Umbilical cord (tissue), 2 donors: ENCODE measurements at places on chromosomes 3 and 15. TPM values are rescaled to one million over a fixed set of nuclear protein-coding genes. Genes with fewer than 3 reads are reported as not detected.
A peak's percentile ranks its signal among the peaks of the same experiment; 100 is the strongest.

GRCh38 chr3:141236361-141236760 lies 4.7 kb downstream of the PXYLP1 start:
- DNase-seq, result no peak

GRCh38 chr3:32886911-32887310 lies 64.5 kb upstream of the CCR4 start:
- no peak for DNase-seq

- no peak for DNase-seq
Measured at GRCh38 chr3:101128001-101128400, 134.8 kb upstream of the ABI3BP start.

DNA sequence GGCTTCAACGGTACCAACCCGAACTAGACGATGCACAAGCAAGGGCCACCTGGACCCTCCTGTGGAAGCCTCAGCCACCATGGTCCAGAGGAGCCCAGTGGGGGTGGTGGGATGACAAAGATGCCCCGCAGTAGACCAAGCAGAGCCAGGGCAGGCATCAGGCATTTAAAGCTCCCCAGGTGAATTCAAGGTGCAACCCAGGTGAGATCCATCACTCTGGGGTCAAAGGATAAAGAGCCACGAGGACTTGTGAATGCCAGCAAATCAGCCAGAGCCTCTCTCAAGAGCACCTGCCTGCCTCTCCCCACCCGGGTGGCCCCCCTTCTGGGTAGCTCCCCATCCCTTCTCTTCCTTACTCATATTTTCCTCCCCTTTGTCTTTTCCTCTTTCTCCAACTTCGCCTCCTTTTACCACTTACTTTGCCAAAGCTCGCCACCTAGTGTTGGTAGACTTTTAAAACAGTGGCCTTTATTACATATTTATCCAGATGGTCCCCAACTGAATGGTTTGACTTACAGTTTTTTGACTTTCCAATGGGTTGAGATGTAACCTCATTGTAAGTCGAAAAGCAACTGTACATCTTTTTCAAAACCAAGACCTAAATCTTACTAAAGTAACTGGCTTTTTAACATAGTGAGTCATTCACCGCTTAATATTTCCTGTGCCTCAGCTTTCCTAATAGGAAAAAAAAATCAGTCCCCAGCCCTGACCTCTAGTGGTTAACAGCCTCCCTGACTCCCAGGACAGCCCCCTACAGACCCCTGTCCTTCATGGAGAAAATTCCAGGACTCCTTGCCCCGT lies 18.8 kb downstream of the PLA2G4F start:
- peak; percentile 62 for DNase-seq

- DNase-seq, result no peak
Measured at GRCh38 chr3:72582211-72582878, 265.9 kb downstream of the SHQ1 start.

GRCh38 chr3:108823227-108823626 lies 641 bp downstream of the TRAT1 start:
- DNase-seq, result no peak

- DNase-seq, result peak; percentile 8
Measured at GRCh38 chr3:114122027-114122709, 56.7 kb downstream of the DRD3 start.

DNA sequence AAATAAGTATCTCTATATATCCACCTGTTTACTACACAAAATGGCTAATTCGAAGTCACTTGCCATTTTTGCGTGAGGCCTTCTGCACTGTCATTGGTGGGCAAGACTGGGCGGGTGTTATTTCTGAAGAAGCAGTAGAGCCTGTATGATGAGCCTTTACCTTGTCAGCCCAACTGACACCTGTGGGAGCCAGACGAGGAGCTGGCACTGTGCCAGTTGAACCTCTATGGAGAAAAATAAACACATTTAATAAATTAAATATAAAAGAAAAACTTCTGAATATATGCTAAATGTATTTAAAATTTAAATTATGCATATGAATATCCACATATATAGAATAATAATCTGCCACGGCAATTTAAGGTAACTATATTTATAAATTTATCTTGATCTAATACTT lies 109.9 kb downstream of the SCAPER start:
- no peak for DNase-seq

DNA sequence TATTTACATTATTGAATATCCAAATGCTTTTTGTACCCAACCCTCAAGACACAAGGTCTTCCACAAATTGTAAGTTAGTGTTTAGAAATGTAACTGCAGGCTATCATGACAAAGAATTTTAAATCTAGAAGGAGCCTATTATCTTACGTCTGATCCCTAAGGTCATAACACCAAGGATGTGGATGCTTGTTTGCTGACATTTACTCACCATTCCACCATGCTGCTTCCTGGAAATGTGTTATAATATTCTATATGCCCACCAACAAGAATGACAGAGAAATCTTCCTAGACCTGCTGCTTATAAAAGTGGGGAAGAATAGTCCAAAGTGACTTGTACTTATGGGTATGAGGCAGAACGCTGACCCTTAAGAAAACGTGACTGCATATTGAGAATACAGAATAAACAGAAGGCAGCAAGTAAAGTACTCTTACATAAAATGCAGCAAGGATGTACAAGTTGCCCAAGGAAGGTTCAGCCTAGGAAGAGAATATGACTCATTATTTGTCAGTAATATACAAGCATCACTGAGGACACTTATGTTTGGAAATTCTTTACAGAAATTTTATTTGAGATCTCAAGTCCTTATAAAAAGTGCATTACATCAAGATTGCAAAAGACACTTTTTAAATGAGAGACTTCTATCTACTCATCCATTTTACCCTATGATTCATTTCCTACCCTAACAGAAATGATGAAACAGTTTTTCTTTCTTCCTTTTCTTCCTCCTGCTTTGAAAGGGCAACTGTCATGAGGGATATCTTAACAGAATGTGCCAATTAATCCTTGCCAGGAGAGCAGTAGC lies 59.6 kb downstream of the ESYT3 start:
- DNase-seq, result no peak

DNA sequence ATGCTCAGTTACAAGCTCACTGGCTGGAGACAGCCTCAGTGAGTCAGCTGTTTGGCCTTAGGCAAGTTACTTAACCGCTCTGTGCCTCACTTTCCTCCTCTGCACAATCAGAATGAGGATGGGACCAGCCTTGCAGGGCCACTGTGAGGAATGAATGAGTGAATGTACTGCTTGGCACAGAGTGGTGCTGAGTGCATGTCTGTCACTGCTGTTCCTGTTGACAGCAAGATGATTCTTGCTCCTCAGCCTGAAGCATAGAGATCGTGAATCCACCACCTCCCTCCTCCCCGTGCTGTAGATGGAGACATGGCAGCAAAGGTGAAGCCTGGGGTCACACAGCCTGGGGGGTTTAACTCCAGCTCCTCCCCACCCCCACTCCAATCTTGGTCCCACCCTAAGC lies 14.6 kb upstream of the GRIP2 start:
- DNase-seq, result no peak

- DNase-seq, result no peak
Measured at GRCh38 chr3:53073553-53074365, 27.9 kb upstream of the SFMBT1 start.

- DNase-seq, result no peak
Measured at GRCh38 chr3:72439321-72440183, 408.7 kb downstream of the SHQ1 start.

GRCh38 chr15:30985081-30985531 lies 6.3 kb downstream of the MTMR10 start:
- DNase-seq, result peak; percentile 12

DNA sequence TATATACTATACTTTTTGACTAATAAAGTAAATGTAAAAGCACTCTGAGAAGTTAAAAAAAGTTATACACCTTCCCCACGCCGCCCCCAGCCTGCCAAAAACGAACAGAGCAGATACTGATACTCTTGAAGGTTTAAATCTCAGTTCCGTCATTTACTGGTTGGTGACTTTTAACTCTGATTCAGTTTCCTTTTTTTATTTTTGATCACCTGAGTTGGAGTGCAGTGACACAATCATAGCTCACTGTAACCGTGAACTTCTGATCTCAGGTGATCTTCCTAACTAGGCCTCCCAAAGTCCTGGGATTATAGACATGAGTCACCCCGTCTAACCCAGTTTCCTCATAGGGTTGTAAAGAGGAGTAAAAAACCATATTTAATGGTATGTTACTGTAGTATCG lies 3.3 kb upstream of the TIPIN start:
- DNase-seq, result no peak

GRCh38 chr15:80179025-80179759 lies 26.4 kb downstream of the FAH start:
- no peak for DNase-seq

DNA sequence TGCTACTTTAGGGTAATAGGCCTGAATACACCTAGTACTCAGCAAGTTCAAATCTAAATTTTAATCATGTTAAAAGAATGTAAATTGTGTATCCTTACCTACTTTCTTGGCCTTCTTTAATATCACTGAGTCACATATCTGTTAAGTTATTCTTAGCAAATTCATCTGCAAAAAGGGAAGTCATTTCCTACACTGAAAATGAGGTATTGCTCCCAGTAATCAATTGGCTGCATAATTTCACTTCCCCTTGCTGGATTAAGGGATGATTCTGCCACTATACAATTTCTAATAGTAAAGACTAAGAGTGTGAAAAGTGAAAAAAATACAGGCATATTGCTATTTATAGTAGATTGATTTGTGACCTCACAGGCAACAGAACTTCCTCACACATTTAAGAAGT lies 47.8 kb downstream of the CCDC54 start:
- no peak for DNase-seq

DNA sequence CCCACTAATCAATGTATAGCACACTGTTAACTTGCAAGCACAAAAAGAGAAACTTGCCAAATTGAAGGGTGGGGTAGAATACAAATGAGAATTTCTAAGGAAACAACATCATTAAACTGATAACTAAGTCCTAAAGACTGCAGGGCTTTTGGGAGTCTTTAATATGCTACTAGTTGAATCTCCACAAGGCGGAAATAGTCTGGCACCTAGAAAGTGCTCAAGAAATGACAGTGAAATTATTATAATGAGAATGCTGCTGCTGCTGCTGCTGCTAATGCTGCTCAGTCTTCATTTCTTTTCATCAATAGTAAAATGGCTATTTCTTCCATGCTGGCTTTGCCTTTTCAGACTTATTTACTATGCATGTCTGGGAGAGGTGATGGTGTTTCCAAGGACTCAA lies 91.8 kb downstream of the BTD start:
- DNase-seq, result no peak

GRCh38 chr15:67850994-67851571 lies 11.2 kb upstream of the RNU6-1 start:
- no peak for DNase-seq

DNA sequence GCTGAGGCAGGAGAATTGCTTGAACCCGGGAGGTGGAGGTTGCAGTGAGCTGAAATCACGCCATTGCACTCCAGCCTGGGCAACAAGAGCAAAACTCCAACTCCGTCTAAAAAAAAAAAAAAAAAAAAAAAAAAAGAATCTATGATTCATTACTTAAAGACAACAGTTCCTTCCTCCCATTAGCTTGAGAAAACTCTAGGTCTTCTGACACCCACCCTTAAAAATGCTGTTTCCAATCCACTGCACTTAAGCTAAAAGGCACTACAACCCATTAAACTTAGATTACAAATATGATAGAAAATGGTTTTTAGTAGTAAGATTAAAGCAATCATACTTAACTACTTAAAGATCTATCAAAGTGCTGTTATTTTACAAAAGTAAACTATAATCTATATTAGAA lies 40.0 kb upstream of the BHLHE40 start:
- no peak for DNase-seq

- peak; percentile 91 for DNase-seq
Measured at GRCh38 chr15:77144492-77145070, 73.7 kb upstream of the TSPAN3 start.

- no peak for DNase-seq
Measured at GRCh38 chr15:39388118-39388517, 192.8 kb upstream of the THBS1 start.

DNA sequence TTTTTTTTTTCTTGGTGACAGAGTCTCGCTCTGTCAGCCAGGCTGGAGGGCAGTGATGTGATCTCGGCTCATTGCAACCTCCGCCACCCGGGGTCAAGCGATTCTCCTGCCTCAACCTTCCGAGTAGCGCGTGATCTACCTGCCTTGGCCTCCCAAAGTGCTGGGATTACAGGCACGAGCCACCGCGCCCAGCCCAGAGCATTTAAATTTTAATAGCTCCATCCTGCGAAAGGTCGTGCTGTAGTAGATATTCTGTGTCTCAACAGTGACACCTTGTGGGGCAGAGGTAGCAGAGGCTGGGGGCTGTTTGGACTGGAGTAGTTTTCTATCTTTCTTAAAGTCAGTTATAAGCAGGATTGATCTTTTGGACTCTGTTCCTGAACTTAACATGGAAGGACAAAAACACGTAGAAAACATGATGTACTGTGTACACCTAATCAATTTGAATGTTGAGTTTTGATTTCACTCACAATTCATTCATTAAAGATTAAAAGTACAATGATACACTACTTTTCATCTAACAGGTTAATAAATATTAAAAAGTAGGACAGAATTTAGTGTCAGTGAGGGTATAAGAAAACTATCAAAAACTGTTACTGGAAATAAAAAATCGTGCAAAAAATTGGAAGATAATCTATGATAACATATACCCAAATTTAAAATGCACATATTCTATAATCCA lies 11.0 kb upstream of the PDCD6IP start:
- peak; percentile 71 for DNase-seq

GRCh38 chr3:157282261-157283191 lies 122.6 kb upstream of the CCNL1 start:
- DNase-seq, result peak; percentile 88

- DNase-seq, result no peak
Measured at GRCh38 chr15:43293432-43293831, 26.7 kb upstream of the TGM5 start.

- DNase-seq, result peak; percentile 49
Measured at GRCh38 chr3:192907784-192908183, 9.9 kb downstream of the MB21D2 start.

DNA sequence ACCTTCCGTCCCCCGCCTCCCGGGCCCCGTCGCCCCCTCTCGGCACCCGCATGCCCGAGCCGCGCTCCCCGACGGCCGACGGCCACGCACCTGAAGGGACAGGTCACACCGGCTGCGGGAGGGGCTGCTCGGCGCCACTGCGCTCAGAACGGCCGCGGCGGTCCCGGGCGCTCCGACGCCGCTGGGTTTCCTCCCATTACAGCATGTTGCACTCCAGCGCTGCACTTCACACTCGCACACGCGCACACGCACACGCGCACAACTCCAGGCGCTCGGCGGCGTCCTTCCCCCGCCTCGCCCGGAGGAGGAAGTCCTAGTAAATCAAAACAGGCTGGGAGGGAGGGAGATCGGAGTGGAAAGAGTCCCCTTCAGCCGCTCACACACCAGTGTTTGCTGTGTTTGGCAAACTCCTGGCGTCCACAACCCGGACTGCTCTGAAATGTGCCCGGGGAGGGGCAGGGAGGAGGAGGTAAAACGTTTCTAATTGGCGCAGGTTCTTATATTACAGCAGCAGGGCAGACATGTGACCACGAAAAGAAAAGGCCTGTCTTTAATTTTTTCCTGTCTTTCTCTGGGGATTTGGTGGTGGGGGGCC lies 76.7 kb upstream of the VGLL4 start:
- DNase-seq, result peak; percentile 88

The A4GNT gene
- total RNA-seq, result 0.96 TPM

The C3orf38 gene
- total RNA-seq, result 45.5 TPM

The CCDC66 gene
- 38.8 TPM for total RNA-seq

The STRIT1 gene
- not detected for total RNA-seq

The LYZL4 gene
- not detected for total RNA-seq

The FMN1 gene
- 12.0 TPM for total RNA-seq

The DUOX1 gene
- total RNA-seq, result 5.8 TPM

The CYP11A1 gene
- total RNA-seq, result 2.6 TPM

The SLC38A3 gene
- not detected for total RNA-seq

The C3orf85 gene
- 2.6 TPM for total RNA-seq

The CFAP91 gene
- 14.2 TPM for total RNA-seq

The SUCNR1 gene
- total RNA-seq, result 1.4 TPM

The ZNF385D gene
- total RNA-seq, result 16.6 TPM
